ENCODE measurements at places on chromosomes 6 and 20.
A peak's percentile ranks its signal among the peaks of the same experiment; 100 is the strongest.

DNA sequence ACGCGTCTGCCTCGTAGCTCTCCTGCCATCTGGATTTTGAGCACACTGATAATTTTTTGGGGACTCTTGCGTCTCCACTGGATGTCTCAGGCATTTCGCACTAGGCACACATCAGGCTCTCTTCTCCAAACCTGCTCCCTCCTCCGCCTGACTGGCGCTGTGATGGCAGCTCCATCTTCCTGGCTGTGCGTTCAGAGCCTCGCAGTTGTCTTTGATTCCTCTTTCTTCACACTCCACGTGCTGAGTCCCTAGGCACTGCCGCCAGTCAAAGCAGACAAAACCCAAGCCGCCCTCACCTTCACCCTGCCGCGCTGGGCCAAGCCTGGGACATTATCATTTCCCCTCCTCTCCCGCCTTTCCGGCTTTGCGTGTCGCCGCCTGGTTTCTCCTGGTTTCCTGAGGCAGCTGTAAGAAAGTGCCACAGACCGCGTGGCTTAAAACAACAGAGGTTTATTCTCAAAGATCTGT is 778 bp downstream of the PSMG4 start:
- peak; percentile 25 for DNase-seq

GRCh38 chr20:25284131-25284601 is 36.3 kb downstream of the PYGB start:
- DNase-seq: no peak

DNA sequence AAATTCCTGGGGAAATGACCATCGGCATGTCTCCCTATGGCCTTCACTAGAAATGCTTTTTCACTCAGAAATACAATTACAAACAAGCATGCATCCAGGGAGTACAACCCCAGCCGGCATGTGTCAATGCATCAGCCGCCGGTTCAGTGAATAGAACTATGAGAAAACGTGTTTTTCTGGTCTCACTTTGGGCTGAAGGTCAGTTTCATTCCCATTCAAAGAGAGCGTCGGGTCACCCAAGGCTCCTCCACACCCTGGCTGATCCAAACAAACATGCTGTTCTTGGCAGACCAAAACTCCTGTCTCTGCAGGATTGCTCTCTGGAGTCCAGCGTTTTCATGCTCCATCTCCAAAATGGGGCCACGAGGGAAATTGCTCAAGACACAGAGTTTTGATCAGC is 35.5 kb upstream of the NXT1 start:
- DNase-seq: no peak

DNA sequence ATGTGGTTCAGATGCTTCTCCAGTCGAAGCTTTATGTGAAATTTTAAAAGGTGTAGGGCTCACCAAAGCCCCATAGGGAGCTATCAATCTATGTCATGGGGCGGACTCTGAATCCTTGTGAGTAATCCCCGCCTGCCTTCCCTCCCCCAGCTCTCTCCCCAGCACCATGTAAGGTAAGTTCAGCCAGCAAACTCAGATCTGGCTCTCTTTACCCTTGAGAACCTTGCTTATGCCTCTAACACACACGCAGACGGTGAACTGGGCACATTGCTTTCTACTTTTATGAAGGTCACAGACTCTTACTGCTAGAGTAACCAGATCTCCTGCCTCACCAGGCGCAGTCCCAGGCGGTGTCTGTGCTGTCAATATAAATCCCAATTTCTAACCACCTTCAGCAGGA is 82.6 kb upstream of the CNKSR3 start:
- DNase-seq: no peak

GRCh38 chr6:157158897-157159296 is 164.4 kb downstream of the TMEM242 start:
- no peak for DNase-seq

DNA sequence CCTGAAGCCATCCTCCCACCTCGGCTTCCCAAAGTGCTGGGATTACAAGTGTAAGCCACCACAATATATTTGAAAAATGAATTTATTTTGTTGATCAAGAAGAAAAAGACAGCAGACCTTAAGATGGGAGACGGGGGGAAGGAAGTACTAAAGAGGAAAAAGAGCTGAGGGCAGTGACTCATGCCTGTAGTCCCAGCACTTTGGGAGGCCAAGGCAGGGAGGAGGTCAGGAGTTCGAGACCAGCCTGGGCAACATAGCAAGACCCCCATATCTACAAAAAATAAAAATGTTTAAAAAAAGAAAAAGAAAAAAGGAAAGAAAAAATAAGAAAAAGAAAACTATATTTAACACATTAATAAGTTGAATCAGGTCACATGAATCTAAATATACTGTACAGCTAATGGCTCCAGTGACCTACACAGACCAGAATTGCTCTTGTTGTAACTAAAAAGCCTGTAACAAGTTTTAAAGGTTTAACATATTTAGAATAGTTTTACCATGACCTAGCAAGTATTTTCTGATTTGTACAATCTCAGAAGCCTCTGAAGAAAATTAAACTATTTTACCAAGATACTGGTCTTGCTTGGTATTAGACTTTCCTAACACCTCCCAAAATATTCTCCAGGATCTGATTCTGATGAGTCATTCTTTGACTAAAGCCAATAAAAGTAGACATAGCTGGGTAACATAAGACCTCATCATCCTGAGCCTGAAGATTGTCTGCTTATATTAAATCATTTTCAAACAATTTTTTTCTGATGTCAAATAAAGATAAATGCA is 4.3 kb upstream of the AKIRIN2 start:
- no peak for DNase-seq

DNA sequence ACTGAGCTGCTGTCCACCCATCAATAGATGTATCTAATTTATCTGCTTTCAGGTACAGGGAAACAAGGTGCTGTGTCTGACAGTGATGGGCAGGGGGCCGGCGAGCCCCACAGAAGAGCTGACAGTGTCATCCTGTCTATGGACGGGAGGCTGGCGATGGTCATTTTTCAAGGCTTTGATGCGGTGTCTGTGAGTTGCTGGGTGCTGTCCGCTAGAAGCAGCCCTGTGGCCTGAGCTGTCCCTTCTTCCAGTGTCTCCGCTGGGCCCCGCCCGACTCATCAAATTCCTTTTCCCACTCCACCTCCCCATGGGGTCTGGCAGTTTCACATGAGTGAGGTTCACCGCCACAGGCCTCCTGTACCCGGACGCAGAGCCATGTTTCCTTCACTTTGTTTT is 161.4 kb upstream of the PMEPA1 start:
- DNase-seq: no peak

Measured in stimulated activated CD4-positive, alpha-beta T cell treated with anti-CD3 and anti-CD28 coated beads, Interleukin-1b, Interleukin-23, amount 100 ng/mL, for 48 hours (primary cell).